ENCODE measurements at places on chromosomes 3 and 15.

- no peak for DNase-seq
Observed at GRCh38 chr3:24472358-24472757, 22.3 kb downstream of the THRB start.

DNA sequence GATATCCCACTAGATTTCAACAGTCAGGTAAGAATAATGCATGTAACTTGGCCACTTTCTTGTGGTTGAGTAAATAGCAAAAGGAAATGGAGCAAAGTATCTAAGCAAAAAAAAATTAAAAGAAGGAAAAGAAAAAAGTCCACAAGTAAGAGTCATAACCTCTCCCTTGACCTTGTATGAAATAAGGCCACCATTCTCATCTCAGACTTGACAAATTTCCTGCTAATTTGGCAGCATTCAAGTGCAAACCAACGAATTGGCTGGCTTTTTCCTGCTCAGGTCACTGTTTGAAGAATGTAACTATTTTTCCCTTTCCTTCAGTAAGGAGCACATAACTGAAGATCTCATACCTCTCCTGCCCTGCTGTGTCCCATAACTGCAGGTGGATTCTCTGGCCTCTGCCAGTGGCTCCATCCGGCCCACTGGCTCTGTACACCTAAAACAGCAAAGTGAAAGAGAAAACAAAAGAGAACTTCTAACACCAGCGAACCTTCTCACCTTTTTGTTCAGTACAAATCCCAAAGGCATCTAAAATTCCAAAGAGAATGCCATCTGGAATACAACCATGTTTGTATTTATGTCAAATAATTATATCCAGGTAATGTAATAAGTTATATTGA, 33.4 kb upstream of the RSL24D1 start:
- DNase-seq, result no peak

DNA sequence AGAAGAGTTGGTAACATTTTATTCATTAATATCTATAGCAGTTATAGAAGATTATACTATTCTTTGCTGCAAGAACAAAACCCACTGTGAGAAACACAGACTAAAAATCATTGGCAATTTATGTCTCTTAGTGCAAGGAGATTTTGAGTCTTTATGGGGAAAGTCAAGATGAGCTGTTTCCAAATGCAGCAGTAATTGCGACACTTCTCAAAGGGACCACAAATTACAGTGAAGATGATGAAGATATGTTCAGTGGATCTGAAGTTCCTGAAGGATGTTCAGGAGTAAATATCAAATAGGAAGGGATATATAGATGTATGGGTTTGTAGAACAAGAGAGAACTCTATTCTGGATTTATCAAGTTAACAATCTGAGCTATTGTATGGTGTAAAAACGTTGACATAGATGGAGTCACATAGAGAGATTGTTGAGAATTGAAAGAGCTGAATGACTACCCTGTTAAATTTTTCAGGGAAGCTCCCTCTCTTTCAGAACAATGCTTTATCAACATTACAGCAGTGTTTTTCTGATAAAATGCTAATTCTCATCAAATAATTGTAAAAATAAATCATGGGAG, 71.8 kb downstream of the DTWD1 start:
- DNase-seq, result no peak

DNA sequence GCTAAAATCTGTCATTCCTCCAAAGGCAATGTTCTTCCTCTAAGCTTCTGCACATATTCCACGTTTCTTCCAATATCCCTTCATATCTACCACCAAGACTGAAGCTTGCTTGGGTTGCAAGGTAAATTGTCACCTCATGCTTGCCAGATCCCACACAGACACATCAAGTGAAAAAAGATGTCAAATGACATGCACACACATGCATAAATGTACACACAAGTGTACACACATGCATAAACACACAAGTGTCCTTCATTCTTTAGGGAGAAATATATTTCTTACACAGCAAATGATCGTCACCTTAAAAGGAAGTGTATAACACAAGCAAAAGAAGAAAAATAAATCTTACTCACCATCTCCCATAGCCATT, 59.4 kb downstream of the CLASP2 start:
- DNase-seq, result no peak

- no peak for DNase-seq
Observed at GRCh38 chr15:63531586-63531985, 27.2 kb downstream of the USP3 start.

DNA sequence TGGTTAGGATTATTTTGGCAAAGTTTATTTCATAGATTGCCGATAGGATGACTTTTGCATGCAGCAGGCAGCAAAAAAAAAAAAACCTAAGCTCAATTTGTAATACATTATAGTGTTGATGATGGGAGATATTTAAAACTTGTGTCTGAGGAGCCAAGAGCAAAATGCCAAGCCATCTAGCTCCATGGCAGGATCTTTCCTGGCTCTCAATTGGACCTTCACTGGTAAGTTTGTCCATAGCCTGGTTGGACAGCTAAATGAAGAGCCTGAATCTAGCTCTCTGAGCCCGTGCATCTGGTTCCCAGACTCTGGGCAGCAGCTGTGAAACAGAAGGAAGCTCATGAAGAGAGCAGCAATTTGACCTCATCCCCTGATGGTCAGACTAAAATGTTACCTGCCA, 17.5 kb downstream of the STAC start:
- DNase-seq, result no peak

- no peak for DNase-seq
Observed at GRCh38 chr3:146638718-146639117, 33.6 kb upstream of the PLSCR5 start.

DNA sequence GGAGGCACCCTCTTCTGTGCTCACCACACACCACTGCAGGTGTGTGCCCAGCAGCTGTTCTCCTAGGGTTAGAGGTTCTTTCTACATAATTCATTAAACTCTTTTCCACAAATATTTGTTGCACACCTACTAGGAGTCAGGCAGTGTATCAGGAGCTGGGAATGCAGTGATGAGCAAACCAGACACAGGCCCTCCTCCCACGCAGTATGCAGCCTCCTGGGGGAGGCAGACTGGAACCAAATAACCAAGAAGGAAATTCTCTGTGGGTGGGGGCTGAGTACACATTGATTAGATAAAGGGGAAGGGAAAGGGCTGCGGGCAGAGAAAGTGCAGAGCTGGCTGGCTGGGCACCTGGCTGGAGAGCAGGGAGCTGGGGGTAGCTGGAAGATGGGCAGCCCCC, 18.5 kb upstream of the C3orf22 start:
- DNase-seq, result no peak

DNA sequence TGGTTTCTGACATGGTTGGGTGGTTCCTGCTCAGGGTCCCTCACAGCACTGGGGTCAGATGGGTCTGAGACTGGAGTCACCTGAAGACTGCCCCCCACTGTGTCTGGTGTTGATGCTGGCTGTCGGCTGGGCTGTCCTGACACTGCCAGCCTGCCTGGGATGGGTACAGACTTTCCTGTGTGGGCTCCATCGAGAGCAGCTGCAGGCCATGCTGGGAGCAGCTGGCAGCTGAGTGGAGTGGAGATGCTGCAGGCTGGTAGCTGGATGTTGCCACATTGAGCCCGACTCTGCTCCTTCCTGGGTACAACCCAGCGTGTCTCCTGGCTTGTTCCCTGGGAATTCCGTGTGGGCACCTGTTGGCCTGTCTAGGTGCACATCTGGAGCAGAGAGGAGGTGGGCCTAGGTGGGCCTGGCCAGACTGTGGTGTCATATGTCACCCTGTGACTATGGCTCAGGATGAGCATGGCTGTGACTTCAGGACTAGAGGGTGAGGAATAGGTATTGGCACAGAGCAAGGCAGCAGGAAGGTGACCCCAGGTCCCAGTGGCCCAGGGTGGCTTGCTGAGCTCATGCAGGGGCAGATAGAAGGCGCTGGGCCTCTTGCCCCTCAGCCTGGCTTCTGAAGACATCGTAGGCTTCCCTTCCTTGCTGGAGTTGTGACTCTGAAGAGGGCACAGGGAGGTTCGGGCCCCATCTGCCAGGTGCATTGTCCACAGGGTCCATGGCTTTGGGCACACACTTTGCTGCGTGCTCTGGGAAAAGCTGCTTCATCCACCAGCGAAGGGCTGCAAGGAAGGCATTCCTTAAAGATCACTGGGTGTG, 40.0 kb upstream of the PRR23E start:
- DNase-seq, result no peak

DNA sequence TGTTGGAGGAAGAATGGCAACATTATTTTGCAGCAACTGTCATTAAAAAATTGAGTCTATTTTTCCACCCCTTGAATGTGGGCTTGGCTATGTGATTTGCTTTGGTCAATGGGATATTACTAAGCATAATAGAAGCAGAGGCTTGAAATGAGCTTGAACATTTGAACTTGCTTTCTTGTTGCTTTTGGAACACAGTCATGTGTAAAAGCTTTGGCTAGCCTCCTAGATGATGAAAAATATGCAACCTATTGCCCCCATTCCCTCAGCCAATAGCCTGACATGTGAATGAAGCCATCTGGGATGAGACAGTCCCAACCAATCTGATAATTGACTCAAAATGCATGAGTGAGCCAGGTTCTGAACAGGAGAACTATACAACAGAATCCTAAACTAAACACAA, 78.4 kb downstream of the PLSCR2 start:
- no peak for DNase-seq

DNA sequence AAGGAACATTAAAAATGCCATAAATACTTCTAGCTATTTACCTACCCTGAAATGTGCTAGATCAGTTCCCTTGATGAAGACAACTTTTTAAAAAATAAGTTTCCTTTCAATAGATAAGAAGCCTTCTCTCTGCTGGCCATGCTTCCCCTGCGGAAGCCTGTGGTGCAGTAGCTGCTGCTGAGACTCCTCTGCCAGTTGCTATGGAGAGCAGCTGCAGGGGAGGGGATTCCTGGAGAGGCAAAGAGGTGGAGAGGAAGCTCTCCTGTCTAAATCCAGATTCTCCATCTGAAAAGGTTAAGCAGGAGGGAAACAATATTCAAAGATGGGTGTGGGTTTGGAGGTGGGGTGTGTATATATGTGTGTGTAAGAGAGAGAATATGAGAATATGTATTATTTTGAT, 69.8 kb upstream of the BFSP2 start:
- DNase-seq, result no peak

DNA sequence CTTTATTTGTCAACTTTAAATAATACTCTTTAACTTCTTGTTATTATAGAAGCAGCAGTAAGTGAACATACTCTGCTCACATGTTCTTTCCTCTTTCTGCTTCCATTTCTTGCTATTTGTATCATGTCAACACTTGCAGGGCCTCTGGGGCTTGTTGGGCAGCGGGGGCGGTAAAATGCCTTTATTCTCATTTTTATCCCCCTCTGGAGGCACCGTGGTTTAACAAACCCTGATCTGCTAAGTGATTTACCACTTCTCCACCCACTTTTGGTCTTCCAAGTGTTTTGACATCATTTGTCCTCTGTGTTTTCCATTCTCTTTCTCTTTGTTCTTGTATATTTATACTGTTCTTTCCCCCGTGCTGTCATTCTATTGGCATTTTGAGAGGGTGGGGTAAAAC, 33.9 kb downstream of the SCN10A start:
- DNase-seq, result no peak

GRCh38 chr3:55984626-55985025, 483.6 kb downstream of the ERC2 start:
- DNase-seq, result no peak

GRCh38 chr3:52849656-52850055, 14.8 kb upstream of the MUSTN1 start:
- DNase-seq, result no peak

DNA sequence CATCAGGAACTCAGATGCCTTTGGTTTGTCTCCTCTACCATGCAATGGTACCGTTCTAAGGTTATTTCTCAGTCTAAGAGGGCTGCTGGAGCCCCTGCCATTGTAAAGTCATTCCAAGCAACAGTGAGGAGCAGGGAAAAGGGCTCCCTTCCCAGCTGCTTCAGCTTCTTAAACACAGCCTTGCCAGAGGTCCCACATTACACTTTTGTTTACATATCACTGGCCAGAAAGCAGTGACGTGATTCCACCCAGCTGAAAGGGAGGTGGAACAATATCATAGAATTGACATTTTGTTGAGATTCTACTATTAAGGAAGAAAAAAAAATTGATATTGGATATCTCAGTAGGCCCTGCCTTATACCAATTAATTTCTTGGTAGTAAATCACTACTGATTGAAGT, 194.6 kb downstream of the SUCLG2 start:
- DNase-seq, result no peak

- DNase-seq, result peak; percentile 8
Observed at GRCh38 chr3:113136071-113136470, 75.3 kb upstream of the BOC start.

DNA sequence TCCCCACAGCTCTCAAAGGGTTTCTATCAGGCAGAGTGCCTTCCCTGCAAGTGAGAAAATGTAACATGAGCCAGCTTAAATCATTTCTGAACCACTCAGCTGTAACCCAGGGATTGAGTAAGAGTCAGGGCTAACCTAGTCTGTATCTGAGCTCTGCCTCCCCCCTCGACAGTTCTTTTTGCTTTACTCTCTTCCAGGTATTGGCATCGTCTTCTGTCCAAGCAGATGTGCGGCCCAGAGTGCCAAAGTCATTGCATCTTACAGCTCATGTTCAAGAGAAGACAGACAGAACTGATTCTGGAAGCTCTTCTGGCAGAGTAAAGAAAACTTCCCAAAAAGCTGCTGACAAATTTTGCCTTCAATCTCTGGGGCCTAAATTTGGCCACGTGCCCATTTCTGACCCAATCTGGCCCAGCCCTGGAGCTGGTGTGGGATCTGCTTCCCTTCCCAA, 74.8 kb downstream of the ABHD5 start:
- DNase-seq, result no peak

DNA sequence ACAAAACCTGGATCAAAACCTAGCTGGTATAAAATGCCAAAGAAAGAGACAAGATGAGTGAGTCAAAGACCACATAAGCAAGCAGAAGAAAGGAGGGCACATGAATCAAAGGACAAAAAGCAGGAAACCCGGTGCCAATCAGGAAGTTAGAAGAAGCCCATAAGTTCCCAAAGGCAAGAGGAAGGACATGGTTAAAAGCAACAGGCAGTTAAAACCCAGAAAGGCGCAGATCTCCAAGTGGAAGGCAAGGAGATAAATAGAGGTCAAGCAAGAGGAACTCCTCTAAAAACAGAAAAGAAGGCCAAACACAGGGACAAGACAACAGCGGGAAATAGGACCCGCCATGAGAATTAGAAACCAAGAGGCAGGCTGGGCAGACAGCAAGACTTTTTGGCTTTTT, 4.4 kb downstream of the TMOD2 start:
- DNase-seq, result no peak

DNA sequence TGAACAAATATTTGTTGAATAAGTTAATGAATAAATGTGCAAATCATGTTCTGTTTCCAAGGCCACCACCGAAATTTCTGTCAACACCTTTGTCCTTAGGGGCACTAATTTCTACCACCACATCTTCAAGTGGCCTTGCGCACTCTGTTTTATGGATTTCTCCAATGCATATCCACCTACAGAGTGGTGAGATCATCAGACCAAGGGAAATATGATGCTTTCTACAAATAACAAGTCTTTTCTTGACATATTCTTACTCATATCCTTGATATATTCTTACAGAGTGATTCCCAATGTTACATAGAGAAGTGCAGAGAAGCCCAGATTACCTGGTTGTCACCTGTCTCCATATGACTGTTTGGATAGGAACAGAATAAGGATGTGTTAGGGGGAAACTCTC, 36.1 kb upstream of the TMCO5A start:
- DNase-seq, result no peak

All from Panc1 (cell line).